ENCODE measurements at places on chromosomes 12 and 14.

GRCh38 chr14:75645056-75645455 lies 15.6 kb downstream of the ERG28 start:
- DNase-seq, result no peak

GRCh38 chr14:28765831-28766468 lies 637 bp upstream of the FOXG1 start:
- no peak for DNase-seq

- no peak for DNase-seq
These were observed 430.3 kb downstream of the NAV3 start for GRCh38 chr12:78260976-78261375.

DNA sequence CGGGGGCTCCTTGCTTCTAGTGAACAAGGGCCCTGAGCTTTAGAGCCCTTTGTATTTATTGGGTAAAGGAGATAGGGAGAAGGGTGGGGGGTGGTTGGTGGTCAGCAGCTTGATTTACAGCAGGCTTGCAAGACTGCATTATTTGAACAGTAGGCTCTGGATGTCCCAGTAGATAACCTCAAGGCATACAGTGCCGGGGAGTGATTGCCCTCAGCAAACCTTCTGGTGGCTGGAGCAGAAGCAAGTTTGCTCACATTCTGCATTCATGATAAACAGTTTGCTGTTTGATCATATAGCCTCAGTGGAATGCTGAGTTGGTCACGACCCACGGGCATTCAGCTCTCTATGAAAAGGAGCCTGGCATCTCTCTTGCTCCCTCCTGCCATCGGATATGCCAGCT lies 16.5 kb upstream of the MAPKAPK5 start:
- DNase-seq, result no peak

- no peak for DNase-seq
These were observed 8.0 kb downstream of the PNN start for GRCh38 chr14:39182770-39183684.

- DNase-seq, result no peak
These were observed 18.9 kb upstream of the POC1B start for GRCh38 chr12:89544681-89545184.

GRCh38 chr12:116950628-116951325 lies 40.0 kb downstream of the FBXW8 start:
- DNase-seq, result no peak

GRCh38 chr12:32450363-32450762 lies 51.0 kb downstream of the FGD4 start:
- DNase-seq, result no peak
